ENCODE measurements at places on chromosomes 3 and 15.

- no peak for DNase-seq
These were observed 1.4 kb upstream of the MAGEL2 start for GRCh38 chr15:23648920-23649515.

GRCh38 chr15:78241017-78241416 is 6.7 kb upstream of the ACSBG1 start:
- DNase-seq = no peak

GRCh38 chr15:83959477-83959876 is 276.1 kb upstream of the GOLGA6L4 start:
- no peak for DNase-seq

DNA sequence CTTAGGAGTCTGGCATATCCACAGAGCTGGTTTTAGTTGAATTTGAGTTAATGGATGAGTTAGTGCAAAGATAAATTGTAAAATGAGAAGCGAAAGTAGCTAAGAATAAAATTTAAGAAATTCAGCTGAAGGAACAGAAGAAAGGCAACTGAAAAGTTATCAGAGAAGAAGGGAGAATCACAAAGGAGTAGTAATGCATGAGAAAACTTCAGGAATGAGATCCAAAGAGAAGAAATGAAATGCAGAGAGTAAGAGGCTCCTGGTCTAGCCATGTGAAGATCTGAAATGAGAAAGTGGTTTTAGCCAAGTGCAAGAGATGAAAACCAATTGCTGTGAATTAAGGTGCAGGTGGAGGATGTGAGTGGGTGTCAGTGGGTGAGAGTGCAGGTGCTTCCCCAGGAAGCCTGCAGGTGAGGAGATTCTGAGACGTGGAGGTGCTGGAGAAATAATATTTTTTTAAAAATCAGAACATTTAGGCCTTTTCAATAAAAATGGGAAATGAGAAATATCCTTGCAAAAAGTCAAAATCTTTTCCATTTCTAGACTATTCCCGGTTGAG is 18.5 kb downstream of the KBTBD8 start:
- no peak for DNase-seq

DNA sequence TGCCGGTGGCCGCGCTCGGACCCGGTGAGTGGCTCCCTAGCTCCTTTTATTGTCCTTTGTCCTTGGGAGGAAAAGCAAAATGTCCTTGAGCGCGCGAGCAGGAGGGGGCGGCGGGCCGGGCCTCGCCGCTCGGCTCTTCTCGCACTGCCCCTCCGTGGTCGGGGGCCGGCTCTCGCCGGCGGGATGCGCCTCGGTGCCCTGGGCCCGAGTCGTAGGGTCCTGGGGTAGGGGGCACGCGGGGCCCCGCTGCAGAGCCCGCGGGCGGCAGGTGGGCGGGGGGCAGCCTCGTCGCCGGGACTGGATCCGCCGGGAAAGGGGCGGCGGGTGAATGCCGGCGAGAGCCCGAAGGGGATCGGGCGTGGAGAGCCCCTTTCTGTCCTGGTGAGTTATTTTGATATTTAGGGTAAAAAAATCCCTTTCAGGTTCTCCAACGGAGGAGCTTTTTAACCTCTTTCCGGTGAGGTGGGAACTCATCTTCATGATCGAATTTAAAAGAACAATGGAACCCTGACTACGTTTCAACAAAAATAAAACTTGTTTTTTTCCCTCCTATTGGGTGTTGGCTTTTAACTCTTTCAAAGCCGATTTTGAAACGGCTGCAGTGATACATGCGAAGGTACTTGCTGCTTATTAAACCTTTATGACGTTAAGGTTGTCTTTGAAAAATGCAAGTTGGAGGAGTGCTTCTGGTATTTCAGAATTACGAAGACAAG is 16.8 kb upstream of the CHD2 start:
- DNase-seq = no peak

GRCh38 chr15:49624056-49624455 is 3.2 kb downstream of the DTWD1 start:
- DNase-seq = no peak

DNA sequence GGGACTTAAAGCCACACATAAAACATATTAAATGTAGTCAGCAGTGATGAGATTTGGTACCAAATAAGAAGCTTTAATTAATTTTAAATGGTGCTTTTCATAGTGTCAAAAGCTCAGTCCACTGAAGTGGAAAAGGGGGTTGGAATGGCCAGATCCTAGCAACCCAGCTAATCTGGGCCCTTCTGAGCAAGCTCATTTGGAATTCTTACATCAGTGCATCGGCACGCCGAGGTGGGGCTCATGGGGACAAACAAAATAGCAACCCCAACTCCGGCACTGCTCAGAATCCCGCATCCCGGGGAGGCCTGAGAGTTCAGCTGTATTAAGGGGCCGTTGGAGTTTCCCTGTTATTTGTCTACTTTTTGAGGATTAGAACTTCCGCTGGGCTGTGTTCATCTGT is 526.4 kb downstream of the SOX2 start:
- no peak for DNase-seq

DNA sequence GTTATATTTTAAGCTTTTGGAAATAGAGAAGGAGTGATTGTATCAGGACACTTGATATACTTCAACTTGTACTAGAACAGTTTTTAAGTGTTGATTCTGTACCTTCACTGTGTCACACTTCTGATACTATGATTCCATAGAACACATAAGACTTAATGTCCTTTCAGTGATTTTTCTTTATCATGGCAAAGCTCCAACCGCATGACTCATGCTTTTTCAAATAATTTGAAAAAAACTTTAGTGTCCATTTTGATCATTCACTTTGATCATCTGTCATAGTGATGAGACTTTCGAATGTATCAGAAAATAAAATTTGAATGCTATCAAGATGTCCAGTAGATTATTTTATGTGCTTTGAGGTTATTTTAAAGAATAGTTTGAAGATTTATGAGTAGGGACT is 32.0 kb downstream of the AP4E1 start:
- DNase-seq = no peak

DNA sequence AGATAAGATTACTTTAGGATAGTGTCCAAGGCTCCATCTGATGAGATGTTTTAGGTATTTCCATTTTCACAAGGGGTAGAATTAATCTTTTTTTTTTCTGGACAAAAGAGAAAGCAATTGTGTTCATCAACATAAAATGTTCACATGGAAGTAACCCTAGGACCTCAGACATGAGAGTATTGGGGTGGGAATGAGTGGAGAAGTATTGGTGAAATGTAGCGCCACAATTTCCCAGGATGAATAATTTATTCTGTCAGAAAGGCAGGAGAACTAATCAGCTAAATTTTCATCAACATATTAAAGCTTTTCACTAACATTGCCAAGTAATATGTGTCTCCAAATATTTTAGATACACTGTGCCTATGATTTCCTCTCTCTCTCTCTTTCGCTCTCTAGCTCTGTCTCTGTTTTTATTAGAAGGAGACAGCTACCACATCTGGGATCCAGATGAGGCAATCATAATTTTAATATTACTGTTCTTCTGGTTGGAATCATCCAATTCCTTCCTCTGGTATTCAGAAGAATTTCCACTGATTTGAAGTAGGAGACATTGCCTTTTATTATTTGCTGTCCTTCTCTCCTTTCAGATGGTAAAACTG is 21.6 kb upstream of the ZNF280D start:
- DNase-seq = no peak

DNA sequence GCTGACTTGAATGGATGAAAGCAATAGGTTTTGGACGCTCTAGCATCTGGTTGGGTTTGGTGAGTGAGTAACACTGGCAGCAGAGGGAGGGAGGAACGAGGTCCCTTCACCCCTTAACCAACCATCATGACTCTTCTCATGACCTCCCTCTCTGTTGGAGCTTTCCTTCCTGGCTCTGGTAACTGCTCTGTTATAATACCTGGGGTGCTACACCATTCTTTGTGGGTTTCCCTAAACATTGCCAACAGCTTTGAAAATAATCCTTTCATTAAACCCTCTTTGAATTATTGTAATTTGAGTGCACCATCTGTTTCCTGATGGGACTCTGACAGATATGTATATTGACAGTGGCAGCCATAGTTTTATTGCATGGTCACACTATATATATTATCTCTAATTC is 146.2 kb upstream of the PTPRG start:
- no peak for DNase-seq

GRCh38 chr3:13878281-13879101 is 1.4 kb downstream of the WNT7A start:
- DNase-seq = no peak

DNA sequence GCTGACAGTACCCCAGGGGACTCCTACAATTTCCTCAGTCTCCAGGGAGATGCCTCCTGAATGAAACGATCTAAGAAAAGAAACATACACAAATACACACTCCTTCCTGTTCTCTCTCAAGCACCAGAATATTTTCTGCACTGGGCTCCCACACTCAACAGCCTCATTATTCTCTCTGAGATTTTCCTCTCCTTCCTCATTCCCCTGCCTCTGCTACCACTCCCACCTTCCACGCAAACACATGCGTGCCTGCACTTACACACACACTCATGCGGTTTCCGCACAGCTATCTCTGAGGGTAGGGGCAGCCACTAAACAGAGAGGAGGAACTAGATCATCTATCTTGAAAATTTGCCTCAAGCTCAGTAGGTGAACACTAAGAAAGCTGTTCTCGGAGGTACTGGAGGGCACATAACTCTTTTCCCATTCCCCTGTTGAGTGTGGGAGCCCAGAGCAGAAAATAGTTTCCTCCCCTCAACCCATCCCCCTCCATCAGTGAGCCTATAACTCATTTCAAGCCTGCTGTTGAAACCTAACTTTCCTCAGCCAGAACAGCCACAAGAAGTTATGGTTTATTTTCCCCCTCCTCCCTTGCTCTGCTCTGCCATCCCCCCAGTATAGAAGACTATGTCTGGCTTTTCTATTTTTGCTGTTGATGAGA is 30.5 kb upstream of the TIPARP start:
- no peak for DNase-seq

GRCh38 chr3:111802163-111802625 is 56.9 kb upstream of the PHLDB2 start:
- DNase-seq = peak; percentile 69

DNA sequence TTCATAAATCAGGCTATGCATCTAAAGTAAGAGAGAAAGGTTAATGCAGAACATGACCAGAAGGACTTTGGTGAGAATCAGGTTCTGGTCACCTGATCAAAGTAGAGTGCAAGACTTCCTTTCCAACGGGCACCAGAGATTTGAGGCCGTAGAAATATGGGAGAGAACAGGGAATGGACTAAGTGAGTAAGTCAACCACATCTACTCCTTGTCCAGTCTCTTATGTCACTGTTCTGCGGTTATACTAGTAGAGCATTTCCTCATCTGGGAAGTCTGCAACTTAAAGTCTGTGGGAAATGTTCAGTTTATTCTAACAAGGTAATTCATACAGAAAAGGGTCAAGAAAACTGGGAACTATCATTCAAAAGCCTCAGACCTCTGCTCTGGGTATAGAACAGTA is 232.8 kb downstream of the CPNE4 start:
- DNase-seq = no peak

DNA sequence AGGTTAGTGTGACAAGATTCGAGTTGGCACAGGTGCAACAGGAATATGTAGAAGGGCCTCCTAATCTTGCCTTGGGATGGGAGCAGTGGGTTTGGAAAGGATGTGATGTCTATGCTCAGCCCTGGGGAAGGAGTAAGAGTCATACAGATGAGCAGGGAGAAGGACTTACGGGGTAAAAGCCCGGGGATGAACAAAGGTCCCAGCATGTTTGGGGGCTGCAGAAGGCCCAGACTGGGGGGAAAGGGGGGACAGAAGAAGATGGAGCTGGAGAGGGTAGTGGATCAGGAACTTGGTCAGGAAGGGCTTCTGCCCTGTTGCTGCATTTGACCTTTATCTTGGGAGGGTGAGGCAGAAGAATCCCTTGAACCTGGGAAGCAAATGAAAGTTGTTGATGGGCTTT is 240.1 kb upstream of the ST8SIA2 start:
- DNase-seq = no peak

DNA sequence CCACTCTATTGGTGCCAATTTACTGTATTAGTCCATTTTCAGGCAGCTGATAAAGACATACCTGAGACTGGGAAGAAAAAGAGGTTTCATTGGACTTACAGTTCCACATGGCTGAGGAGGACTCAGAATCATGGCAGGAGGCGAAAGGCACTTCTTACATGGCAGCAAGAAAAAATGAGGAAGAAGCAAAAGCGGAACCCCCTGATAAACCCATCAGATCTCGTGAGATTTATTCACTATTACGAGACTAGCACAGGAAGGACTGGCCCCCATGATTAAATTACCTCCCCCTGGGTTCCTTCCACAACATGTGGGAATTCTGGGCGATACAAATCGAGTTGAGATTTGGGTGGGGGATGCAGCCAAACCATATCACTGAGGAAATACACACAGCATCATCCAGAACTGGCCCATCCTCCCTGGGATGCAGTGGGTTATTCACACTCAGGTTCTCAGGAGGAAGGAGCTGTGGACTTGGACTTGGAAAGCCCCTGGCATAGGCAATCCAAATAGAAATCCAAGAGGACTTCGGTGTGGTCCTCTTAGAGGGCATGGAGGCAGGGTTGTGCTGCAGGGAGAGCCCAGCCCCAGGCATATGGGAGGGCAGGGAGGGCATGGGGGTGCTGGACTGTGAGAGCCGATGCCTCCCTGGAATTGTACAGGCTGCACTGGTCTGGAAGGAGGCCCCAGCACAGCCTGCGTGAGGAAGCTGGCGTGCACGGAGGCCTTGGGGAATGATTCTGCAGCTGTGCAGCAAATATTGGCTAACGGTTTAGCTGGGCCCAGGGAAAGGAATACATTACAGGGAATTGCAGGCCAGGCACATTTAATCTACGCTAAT is 62.9 kb downstream of the EFCAB12 start:
- no peak for DNase-seq

- DNase-seq = no peak
These were observed 108.1 kb upstream of the THBS1 start for GRCh38 chr15:39472621-39473297.

DNA sequence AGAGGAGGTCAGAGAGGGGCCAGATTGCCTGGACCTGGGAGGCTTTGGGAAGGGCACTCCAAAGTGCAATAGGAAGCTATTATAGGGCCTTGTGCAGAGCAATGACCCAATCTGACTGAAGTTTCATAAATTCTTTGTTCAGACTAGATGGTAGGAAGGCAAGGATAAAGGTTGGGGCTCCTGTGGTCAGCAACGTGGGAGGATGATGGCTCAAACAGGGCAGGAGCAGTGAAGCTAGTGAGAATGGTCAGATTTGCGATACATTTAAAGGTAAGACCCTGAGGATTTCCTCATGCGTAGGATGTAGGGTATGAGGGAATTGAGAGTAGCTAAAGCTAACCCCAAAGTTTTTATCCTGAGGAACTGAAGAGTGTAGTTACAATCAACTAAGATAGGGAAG is 139.0 kb downstream of the USP13 start:
- DNase-seq = no peak

- DNase-seq = no peak
These were observed 16.6 kb upstream of the EHHADH start for GRCh38 chr3:185270262-185270955.

DNA sequence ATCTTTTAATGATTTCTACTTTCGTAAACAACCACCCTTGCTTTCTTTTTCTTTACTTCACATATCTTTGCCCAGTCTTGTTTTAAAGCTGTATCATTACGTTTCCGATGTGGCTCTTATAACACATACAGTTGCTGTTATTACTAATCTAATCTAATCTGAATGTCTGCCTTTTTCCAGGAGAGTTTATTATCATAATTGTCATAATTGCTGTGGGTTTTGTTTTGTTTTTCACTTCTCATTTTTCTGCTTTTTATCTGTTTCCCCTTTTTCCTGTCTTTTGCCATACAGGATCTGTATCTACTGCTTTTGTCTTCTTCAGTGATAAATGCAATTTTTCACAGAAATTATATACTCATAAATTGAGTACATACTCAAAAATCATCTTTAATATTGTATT is 24.9 kb downstream of the HACL1 start:
- DNase-seq = no peak

All from epithelial cell of proximal tubule (primary cell).